ENCODE measurements at places on chromosomes 7 and 10. TPM values are rescaled to one million over a fixed set of nuclear protein-coding genes. Genes with fewer than 3 reads are reported as not detected.

Gene ZNF783
- 13.4 TPM for total RNA-seq

Gene RPS24
- 1,685 TPM for total RNA-seq

DNA sequence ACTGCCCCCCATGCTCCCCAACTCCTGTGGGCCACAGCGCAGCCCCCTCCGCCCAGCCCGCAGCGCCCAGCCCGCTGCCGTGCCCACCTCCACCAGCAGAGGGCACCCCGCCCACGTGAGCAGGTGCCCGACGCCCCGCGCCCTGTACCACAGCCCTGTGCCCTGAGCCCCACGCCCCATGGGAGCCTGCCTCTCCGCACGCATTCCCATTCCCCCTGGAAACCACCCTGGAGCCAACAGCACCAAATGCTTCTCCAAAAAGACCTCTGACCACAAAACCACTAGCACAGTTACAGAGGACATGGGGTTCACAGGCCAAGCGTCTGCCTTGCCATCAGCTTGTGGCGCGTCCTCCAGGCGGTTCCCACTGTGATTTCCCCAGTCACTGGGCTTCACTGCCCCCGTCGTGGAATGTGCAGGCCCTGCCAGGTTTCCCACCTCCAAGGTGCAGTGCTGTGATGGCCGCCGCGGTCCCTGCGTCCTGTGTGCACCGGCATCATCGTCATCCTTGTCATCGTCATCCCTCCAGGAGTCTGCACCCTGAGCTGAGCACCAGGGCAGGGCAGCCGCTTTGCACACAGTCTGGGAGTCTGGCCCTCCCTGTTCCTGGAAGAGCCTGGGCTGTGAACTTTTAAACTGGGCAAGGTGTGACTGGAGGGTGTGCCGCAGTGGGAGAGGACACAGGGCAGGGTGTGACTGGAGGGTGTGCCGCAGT, 61.7 kb downstream of the PWWP2B start:
- H3K27ac ChIP-seq: no peak overlapping the region
- no peaks in the 10 kb centered on the region for H3K36me3 ChIP-seq
- H3K27me3 ChIP-seq: no peaks in the 10 kb centered on the region
- DNase-seq: peak; percentile 97

GRCh38 chr7:151240536-151240935, 8.0 kb downstream of the SMARCD3 start:
- H3K4me1 ChIP-seq: peaks cover 12% of the 10 kb centered on the region
- H3K36me3 ChIP-seq: peaks cover 72% of the 10 kb centered on the region
- no peaks in the 10 kb centered on the region for H3K27me3 ChIP-seq
- H3K4me3 ChIP-seq: no peak overlapping the region
- H3K27ac ChIP-seq: no peak overlapping the region
- peak; percentile 82 for DNase-seq

Gene EZH2
- 7.6 TPM for total RNA-seq

GRCh38 chr7:38463277-38464225, 167.6 kb downstream of the AMPH start:
- H3K4me3 ChIP-seq: no peak overlapping the region
- no peak for DNase-seq
- H3K27me3 ChIP-seq: no peaks in the 10 kb centered on the region
- H3K27ac ChIP-seq: no peak overlapping the region

DNA sequence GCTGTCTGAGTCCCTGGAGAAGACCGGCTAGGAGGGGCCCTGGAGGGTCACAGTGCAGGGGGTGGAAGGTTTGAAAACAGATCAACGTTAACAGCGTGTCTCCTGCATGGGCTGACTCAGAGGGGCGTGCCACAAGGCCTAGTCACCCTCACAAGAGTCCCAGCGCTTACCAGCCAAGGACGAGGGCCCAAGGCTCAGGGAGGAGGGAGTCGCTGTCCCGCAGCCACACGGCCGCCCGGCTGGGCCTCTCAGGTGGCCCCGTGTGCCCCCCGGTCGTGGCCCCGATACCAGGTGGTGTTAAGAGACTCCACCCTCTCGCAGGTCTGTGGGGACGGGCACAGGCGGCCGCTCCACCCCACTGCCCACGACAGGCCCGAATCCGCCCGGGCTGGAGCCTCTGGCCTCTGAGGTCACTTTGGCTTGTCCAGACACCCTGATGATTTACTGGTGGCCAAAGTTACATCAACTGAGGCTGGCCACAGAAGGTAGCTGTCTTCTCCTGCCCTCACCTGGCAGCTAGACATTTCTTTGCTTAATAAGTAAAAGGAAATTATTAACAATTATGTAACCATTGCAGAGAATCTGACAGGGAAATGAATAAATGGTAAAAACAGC, 34.0 kb downstream of the FAM20C start:
- H3K4me1 ChIP-seq: peaks cover 34% of the 10 kb centered on the region
- peak; percentile 98 for DNase-seq
- H3K4me3 ChIP-seq: no peak overlapping the region

GRCh38 chr7:15280078-15280733, 281.6 kb downstream of the AGMO start:
- no peak for DNase-seq
- H3K4me1 ChIP-seq: peaks cover 3% of the 10 kb centered on the region
- H3K36me3 ChIP-seq: no peaks in the 10 kb centered on the region
- no peak overlapping the region for H3K4me3 ChIP-seq
- no peak overlapping the region for H3K27ac ChIP-seq
- H3K27me3 ChIP-seq: no peaks in the 10 kb centered on the region

Gene GNGT1
- total RNA-seq: not detected

DNA sequence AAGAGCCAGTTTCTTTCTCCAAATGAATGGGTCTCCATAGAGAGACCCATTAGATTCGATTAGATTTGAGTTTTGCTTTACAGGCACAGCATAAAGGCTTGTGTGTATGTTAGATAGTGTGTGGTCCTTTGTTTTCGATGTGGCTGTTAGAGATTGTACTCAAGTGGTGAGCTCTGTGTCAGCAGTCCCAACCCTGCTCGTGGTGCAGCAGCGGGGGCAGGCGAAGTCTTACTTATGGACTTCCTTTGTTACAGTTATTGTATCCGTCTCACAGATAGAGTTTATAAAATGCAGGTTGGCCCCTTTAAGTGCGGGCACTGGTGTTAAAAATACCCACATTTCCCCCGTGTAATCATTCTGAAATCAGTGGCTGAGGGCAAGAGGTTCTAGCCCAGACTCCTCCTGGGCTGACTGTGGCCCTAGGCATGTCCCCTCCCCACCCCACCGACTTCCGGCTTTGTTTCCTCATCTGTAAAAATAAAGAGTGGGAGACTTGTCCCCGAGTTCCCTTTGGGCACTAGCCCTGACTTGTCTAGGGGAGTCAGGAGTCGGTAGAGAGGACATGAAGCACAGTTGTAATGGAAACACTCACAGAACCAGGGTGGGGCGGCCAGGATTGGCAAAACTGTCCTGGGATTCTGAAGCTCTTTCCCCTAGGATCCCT, 28.6 kb downstream of the MTURN start:
- H3K27me3 ChIP-seq: no peaks in the 10 kb centered on the region
- no peak for DNase-seq
- peak overlapping the region; percentile 62 for H3K4me3 ChIP-seq
- peak overlapping the region; percentile 81 for H3K27ac ChIP-seq
- peaks cover 32% of the 10 kb centered on the region for H3K4me1 ChIP-seq
- H3K36me3 ChIP-seq: no peaks in the 10 kb centered on the region

- DNase-seq: no peak
- H3K4me1 ChIP-seq: peaks cover 2% of the 10 kb centered on the region
- H3K27ac ChIP-seq: no peak overlapping the region
- H3K27me3 ChIP-seq: peaks cover 54% of the 10 kb centered on the region
- no peak overlapping the region for H3K4me3 ChIP-seq
Measured at GRCh38 chr10:43299579-43299978, 32.7 kb upstream of the RASGEF1A start.

DNA sequence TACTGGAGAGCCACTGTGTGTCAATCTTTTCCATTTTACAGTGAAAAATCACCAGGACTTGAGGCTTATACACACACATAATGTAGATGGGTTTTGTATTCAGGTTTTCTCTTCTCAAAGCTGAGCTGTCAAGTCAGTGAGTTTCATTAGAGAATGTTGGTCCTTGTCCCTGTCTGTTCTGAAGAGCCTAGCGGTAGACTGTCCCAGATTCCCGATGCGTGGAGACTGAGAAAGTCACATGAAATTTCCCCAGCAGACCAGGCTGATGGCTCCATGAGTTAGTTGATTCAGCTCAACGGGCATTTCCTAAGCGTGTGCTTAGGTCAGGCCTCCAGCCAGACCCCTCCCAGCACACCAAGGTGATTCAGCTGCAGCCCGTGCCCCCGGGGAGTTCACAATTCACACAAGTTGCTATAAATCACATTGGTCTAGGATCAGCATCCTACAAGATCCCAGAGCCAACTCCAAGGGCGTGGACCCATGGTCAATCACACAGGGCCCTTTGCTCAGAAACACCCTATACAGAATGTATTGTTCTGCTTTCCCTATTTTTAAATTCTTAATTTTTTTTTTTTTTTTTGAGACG, 17.2 kb downstream of the CHST15 start:
- H3K27me3 ChIP-seq: no peaks in the 10 kb centered on the region
- no peaks in the 10 kb centered on the region for H3K4me1 ChIP-seq
- no peak overlapping the region for H3K4me3 ChIP-seq
- no peaks in the 10 kb centered on the region for H3K36me3 ChIP-seq
- H3K27ac ChIP-seq: no peak overlapping the region

DNA sequence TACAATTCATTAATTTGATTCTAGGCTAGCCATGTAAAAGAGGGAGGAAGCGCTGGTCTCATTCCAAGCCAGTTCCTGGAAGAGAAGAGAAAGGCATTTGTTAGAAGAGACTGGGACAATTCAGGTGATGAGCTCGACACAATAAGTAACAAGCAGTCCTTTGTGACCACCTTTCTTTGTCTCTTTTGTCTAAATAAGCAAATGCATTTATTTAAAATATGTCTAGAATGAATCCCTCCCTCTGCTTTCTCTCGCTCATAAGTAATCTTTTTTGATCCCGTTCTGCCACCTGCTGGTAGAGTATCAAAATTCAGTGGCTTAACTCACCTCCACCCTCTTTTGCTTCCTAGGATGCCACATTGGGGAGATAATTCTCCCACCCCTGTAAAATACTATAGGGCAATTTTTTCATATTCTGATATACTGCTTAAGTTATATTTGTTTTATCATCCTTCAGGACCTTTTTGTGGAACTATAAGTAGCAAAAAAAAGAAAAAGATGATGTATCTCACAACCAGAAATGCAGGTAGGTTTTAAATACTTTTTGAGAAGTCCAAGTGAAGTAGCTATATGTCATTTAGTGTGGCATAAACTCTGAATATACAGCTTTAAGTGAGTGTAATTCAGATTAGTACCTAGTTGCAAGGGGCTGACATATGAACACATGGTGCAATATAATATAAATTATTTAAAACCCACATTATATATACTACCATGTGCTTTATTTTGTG, 91.5 kb downstream of the GSDME start:
- H3K4me1 ChIP-seq: peaks cover 17% of the 10 kb centered on the region
- H3K4me3 ChIP-seq: no peak overlapping the region
- no peak for DNase-seq
- H3K36me3 ChIP-seq: peaks cover 3% of the 10 kb centered on the region

Gene TLL2
- 0.36 TPM for total RNA-seq

Gene RBP4
- 2.1 TPM for total RNA-seq

- H3K4me3 ChIP-seq: no peak overlapping the region
- no peaks in the 10 kb centered on the region for H3K36me3 ChIP-seq
- peaks cover 3% of the 10 kb centered on the region for H3K27me3 ChIP-seq
Measured at GRCh38 chr7:29247224-29247962, 52.8 kb downstream of the CHN2 start.

DNA sequence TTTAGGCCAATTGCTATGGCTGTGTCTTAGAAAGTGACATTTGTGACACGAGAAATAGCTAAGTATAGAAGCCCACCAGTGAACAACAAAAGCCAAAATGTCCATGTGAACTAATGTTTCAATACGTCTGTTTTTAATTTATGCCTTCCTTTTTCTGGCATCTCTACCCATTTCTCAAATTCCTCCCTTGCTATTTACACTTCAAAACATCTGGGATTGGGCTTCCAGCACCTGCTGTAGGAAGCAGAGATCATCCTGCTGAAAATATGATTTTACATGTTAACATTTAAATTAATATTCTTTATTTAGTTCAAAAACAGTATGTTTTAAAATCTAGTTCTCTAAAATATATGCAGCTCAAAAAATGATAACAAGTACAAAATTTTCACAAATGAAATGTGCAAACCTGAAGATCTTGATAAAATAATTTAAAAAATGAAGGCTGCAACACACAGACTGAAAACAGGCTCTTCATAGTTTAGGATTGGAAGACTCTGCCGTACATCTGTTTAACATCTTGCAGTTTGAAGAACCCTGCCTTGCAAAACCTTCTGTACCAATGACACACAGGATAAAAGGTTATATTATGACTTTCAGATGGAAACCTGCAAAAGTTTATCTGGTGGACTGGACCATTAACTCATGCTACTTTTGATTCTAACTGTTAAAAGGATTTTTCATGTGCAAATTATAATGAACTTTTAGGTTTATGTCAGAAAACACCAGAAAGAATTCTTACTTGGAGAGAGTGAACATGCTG, 408.4 kb downstream of the SUGCT start:
- H3K4me1 ChIP-seq: peaks cover 30% of the 10 kb centered on the region
- no peak overlapping the region for H3K27ac ChIP-seq
- no peaks in the 10 kb centered on the region for H3K36me3 ChIP-seq
- DNase-seq: no peak
- H3K27me3 ChIP-seq: no peaks in the 10 kb centered on the region

GRCh38 chr7:45187946-45188411, 30.4 kb downstream of the RAMP3 start:
- H3K27ac ChIP-seq: no peak overlapping the region
- H3K36me3 ChIP-seq: no peaks in the 10 kb centered on the region
- no peak overlapping the region for H3K4me3 ChIP-seq
- peak; percentile 75 for DNase-seq
- no peaks in the 10 kb centered on the region for H3K4me1 ChIP-seq

DNA sequence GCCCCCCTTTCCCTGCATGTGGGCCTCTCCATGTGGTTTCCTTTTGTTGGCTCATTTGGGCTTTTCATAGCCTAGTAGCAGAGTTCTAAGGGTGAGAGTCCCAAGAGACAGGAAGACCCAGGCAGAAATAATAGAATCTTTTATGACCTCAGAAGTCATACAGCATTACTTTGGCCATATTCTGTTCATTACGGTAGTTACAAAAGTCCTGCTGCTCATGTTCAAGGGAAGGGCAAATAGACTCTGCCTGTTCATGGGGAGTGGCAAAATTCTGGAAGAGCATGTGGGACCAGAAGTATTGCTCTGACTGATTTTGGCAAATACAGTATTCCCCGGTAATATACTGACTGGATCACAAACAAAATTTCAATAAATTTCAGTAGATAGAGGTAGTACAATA, 910.3 kb downstream of the LRMDA start:
- H3K27me3 ChIP-seq: no peaks in the 10 kb centered on the region
- no peaks in the 10 kb centered on the region for H3K36me3 ChIP-seq
- H3K27ac ChIP-seq: no peak overlapping the region

Gene METTL2B
- 29.5 TPM for total RNA-seq

Gene WDR86
- 8.5 TPM for total RNA-seq

- H3K4me3 ChIP-seq: no peak overlapping the region
- no peak overlapping the region for H3K27ac ChIP-seq
- H3K4me1 ChIP-seq: peaks cover 6% of the 10 kb centered on the region
Measured at GRCh38 chr7:12941512-12941911, 254.1 kb downstream of the ARL4A start.

DNA sequence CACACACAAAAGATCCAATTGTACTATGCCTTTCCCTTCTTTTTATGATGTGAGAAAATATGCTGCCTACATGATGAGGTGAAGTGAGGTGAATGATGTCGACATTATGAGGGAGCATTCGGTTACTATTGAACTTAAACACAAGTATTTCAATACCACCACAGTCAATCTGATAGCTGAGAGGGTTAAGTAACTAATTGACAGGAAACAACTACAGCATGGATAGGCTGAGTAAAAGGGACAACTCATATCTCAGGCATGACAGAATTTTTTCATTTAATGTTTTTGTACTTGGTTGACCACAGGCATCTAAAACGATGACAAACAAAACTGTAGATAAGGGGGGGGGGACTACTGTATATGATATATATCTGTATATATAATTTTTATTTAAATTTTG, 488.9 kb downstream of the SH2D4B start:
- H3K27me3 ChIP-seq: no peaks in the 10 kb centered on the region
- no peaks in the 10 kb centered on the region for H3K4me1 ChIP-seq
- peak; percentile 3 for DNase-seq
- no peak overlapping the region for H3K27ac ChIP-seq
